Stomach (tissue), 19 donors: ENCODE measurements at places on chromosomes 7 and 10.
A peak's percentile ranks its signal among the peaks of the same experiment; 100 is the strongest.

- H3K36me3 ChIP-seq = no peaks in the 10 kb centered on the region
- no peak overlapping the region for H3K4me3 ChIP-seq
- H3K27ac ChIP-seq = peak overlapping the region; percentile 79
- no peak for DNase-seq
Measured at GRCh38 chr10:123864923-123865322, 26.7 kb downstream of the CPXM2 start.

- DNase-seq = no peak
- H3K36me3 ChIP-seq = no peaks in the 10 kb centered on the region
- H3K27ac ChIP-seq = no peak overlapping the region
- no peak overlapping the region for H3K4me3 ChIP-seq
- H3K4me1 ChIP-seq = no peaks in the 10 kb centered on the region
Measured at GRCh38 chr10:9656386-9656785, 1361.3 kb upstream of the CELF2 start.

DNA sequence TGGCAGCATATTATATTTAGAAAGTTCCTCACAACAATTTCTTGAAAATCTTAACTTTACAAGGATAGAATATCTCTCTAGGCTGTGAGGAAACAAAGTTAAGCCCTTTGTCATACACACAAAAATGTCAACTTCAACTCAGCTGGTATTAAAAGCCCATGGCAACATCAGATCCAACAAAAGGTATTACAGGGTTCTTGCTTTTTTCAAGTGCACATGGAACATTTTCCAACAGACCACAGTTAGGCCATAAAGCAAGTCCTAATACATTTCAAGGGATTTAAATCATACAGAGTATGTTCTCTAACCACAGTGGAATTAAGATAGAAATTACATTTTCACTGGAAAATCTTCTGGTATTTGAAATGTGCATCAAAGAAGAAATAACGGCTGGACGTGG, 71.9 kb upstream of the OIT3 start:
- no peaks in the 10 kb centered on the region for H3K36me3 ChIP-seq
- DNase-seq = no peak
- no peak overlapping the region for H3K27ac ChIP-seq
- no peak overlapping the region for H3K4me3 ChIP-seq
- peaks cover 5% of the 10 kb centered on the region for H3K4me1 ChIP-seq

DNA sequence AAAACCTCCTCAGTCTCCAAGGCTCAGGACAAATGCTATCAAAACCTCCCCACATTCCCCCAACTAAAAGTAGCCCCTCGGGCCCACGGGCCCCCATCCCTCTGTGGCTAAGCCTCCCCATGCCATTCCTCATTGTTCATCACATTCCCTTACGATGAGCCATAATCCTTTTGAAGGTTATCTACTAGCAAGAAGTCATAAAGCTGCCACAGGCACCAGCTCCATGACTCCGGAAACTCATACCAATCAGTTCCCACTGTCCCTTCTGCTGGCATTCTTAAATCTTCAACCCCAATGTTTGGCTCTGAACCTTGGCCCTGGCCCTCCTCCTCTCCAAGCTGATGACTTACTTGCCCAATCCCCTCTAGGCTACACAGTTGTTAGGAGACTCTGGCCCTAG, 19.4 kb upstream of the TM9SF3 start:
- no peak overlapping the region for H3K27ac ChIP-seq
- no peaks in the 10 kb centered on the region for H3K36me3 ChIP-seq
- H3K4me1 ChIP-seq = peaks cover 25% of the 10 kb centered on the region
- no peak for DNase-seq

GRCh38 chr7:5255832-5256231, 26.9 kb upstream of the SLC29A4 start:
- no peaks in the 10 kb centered on the region for H3K36me3 ChIP-seq
- H3K4me3 ChIP-seq = no peak overlapping the region
- DNase-seq = no peak
- H3K27me3 ChIP-seq = no peaks in the 10 kb centered on the region
- no peaks in the 10 kb centered on the region for H3K4me1 ChIP-seq

DNA sequence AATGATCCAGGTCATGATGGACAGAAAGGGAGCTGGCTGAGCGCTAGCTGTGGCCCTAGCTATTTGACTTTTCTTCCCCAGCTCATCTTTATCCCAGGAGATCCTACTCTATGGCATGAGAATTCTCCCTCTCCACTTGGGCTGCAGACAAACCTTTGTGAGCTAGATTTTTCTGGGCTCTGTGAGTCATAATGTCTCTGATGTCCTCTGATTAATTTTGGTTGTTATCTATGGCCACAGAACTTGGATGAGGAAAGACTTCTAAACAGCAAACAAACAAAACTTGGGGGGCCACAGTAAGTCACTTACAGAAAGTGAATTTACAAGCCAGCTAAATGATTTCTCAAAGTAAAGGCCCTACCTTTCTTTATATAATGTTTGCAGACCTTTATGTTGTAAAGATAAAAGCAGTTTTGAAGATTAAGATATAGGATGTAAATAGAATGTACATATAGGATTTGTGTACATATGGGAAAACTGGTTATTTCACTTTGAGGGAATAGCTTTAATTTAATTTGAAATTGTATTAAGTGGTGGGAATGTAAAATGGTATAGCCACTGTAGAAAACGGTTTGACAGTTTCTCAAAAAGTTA, 10.4 kb downstream of the ABLIM1 start:
- peaks cover 19% of the 10 kb centered on the region for H3K4me1 ChIP-seq
- no peaks in the 10 kb centered on the region for H3K27me3 ChIP-seq
- H3K4me3 ChIP-seq = no peak overlapping the region
- no peak for DNase-seq

GRCh38 chr7:40546616-40547501, 412.1 kb downstream of the SUGCT start:
- no peaks in the 10 kb centered on the region for H3K36me3 ChIP-seq
- H3K4me1 ChIP-seq = peaks cover 5% of the 10 kb centered on the region
- H3K27me3 ChIP-seq = no peaks in the 10 kb centered on the region
- DNase-seq = no peak

DNA sequence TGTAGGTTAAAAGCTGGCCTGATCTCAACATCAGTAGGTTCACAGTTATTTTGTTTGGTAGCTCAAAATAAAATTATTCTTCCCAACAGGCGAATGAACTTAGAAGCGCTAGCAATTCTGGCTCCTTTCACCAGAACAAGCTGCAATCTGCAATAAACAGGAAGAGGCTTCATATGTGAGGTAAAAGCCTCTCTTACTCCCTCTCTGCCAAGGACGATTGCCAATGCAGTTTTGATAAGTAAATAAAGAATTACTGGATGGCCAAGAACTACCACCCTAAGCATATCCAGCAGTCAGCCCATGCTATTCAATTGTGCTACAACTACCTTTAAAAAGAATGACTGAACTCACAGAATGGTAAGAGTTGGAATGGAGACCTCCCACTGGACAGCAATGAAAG, 150.0 kb upstream of the LAMB4 start:
- no peaks in the 10 kb centered on the region for H3K27me3 ChIP-seq
- H3K4me1 ChIP-seq = no peaks in the 10 kb centered on the region
- no peaks in the 10 kb centered on the region for H3K36me3 ChIP-seq
- no peak overlapping the region for H3K4me3 ChIP-seq
- no peak overlapping the region for H3K27ac ChIP-seq
